Stimulated activated CD8-positive, alpha-beta memory T cell treated with anti-CD3 and anti-CD28 coated beads, Interleukin-7, amount 100 ng/mL, for 1 hour (primary cell): ENCODE measurements at places on chromosomes 7 and 10.

DNA sequence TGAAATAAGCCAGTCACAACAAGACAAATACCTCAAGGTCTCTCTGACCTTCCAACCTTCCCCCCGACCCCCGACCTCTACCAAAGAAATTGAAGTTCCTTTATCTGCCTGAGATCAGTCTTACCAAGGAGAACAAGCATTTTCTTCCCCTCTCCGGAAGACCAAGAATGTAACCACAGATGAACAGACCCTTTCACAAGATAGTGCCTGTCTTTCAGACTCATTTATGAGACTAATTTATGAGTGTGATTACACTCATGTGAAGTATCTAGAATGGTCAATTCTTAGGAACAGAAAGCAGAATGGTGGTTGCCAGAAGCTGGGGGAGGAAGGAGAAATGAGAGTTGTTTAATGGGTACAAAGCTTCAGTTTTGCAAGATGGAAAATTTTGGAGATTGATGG, 108.9 kb upstream of the MKLN1 start:
- no peak for DNase-seq

- no peak for DNase-seq
These were observed 78.6 kb downstream of the LCOR start for GRCh38 chr10:96910488-96911395.

GRCh38 chr7:40978047-40978446, 724.8 kb downstream of the INHBA start:
- DNase-seq = no peak

DNA sequence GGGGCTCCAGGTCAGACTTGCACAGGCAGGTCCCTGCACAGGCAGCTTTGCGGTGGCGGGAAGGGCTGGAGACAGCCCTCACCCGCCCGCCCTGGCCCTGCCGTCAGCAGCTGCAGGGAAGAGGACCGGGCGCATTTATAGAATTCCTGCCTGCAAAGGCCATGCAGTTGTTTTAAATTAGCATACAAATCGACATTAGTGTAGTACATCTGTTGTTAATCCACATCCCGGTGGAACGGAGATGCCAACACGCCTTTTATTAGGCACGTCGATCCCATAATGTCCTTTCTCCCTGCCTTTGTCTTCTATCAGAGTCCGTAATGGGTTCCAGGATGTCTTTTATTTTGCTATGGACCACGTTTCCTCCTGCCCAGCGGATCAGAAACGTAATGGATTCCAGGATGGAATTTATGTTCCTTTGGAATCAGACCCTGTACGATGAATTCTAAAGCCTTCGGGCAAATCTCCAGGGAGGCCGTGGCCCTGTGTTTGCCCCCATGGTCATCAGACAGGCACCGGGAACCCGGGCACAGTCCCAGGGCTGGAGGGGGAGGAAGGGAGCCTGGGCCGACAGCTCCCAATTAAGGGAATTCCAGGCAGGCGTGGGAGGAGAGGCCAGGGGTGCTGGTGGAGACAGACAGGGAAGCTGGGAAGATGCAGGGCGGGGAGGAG, 123.9 kb downstream of the COL26A1 start:
- DNase-seq = no peak

DNA sequence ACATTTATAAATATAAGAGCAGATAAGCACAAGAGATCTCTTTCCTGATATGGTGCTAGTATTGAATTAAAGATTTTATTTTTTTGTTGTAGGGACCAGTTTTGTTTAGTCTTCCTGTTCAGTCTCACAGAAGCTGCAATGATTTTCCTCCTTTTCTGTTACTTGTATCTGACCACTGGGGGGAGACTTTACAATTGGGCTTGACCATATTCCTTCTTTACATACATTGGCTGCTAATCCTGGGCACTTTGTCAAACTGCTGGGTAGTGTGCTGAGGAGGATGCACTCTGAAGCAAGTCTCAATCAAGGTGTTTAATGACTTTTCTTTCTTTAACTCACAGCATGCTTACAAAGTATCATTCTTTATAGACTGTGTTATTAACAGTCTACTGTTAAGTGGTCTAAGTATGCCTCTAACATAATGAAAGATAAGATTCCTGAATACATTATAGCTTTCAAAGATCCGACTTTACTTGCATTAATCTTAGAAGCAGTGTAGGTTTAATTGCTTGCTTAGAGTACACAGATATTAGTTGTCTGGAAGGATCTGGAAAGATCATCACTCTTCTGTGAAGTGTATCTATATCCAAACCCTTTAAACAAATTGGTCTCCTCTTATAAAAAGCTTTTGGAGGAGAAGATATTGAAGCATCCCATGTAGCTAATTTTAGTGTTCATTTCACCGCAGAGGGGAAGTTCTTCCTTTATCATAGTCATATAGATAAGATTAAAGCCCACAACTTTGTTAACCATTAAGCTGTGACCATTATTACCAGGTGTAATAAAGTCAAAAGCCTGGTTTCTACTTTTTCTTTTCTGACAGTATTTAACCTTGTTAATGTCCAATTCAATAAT, 3.1 kb downstream of the PALS2 start:
- no peak for DNase-seq

DNA sequence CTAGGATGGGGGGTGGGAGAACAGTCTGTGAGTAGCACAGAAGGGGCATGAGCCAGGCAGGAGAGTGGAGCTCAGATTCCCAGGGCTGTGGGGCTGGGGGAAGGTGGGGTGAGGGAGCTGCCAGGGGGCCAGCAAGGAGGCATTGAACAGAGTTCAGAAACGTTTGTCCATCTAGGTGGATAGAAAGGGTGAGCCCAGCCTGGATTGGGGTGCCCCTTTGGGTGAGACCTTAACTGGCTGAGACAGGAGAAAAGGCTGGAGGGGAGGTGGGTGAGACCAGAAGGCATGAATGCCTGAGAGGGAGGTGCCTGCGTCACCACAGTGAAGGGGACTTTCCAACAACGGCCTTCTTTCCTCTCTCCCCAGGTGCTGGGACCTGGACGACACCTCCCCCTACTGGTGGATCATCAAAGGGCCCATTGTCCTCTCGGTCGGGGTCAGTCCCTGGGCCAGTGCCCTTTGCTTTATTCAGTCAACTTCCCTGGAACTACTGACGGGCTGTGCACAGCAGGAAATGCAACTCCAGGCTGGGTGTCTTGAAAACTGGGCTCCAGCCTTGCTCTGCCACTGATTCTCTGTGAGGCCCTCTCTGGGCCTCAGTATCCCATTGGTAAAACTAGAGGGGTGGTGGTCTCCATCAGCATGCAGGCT, 11.0 kb downstream of the GHRHR start:
- no peak for DNase-seq

DNA sequence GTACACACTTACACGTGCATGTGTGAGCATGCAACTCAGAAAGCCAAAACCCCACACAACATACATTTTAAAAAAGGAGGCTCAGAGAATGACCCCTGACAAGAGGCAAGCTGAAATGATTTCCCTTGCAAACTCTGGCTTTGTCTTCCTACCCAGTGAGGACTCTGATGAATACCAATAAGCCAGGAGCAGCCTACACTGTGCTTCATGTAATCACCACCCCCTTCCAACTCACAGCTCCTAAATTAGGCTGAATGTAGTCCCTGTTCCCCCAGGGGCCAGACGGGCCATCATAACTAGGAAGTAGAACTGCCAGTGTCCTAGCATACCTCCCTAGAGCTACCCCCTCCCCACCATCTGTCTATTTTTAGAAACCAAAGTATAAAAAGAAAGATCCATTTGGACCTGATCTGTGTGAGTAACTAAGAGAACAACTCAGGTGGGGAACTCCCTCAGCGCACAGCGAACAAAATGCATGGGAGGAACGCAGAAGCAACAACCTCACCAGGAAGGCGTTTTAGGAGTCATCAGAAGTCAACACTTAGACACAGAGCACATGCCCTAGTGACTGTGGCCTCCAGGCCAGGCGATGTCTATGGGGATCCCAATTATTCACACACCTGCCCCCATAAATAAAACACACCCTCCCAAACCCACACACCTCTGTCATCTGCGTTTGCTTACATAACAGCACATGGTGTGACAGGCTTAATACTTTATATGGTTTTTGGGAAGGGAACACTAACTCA, 1.9 kb downstream of the DGKI start:
- no peak for DNase-seq

- DNase-seq = no peak
These were observed 2.6 kb downstream of the BPGM start for GRCh38 chr7:134649226-134649775.

GRCh38 chr7:128794020-128794419, 2.3 kb downstream of the CCDC136 start:
- DNase-seq = no peak

DNA sequence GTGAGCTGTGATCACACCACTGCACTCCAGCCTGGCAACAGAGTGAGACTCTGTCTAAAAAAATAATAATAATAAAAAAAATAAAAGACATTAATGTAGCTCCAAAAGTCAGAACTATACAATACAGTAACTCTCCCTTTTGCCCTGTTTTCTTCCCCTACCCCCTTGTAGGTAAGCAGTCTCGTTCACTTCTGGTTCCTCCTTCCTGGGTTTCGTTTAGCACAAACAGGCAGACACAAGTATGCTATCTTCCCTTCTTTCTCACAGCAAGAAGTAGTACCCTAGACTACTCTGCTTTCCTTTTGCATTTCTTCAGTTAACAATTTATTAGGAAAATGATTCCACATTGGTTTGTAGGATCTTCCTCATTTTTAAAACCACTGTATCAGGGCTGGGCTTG, 33.1 kb downstream of the PDSS1 start:
- no peak for DNase-seq

DNA sequence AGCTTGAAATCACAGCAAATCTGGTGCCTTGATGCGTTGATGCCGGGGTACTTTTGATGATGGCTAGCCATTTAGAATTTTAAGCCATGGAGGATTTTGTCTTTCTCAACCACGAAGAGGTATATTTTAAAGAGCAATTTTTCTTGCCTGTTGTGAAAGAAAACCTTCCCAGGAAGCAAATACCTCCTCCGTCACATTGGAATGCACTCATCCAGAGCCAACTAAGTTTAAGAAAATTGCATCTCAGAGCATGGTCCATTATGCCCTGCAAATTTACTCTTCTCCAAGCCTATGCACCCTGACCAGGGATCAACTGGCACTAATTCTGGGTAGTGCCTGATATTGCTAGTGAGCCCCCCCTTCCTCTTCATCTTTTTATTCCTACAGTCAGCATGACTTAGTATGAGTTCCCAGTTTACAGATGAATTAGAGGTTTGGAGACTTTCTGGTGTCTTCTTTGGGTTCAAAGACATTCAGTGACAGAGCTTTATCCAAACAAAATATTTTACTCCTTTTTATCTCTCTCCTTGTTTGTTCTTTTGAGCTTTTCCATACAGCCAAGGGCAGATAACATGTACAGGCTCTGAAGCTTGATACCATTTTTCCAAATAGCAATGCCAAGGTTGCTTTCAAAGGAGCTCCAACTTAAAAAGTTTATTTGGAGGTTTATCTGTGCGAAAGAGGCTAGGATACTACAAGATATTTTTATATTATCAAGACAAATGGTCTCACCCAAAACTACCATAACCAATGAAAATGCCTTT, 56.6 kb upstream of the ANK3 start:
- DNase-seq = no peak

DNA sequence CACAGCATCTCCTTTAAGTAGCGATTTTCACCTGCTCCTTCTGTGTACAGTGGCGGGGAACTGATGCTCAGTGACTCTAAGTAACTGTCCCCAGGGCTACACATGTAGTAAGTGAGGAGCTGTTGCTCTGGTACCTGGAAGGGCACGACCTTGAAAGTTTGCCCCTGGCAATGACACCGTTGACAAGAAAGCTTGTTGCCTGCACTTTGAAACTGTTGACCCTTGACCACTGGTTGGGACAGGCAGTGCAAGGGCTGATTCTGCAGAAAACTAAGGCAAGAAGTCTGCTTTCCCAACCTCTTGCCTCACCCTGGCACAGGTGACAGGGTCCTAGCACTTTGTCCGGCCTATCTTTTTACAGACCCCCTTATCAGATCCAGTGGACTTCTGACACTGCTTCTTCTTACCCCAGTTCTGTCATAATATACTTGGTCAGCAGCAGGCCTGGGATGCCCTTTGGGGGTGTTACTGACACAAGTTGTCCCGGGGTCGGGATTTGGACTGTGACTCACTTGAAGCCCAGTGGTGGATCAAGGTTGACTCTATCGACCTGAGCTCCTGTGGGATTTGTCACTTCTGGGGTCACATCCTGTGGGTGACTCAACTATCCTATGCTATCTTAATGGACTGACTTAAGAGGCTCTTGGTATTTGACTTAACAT, 5.8 kb downstream of the ACSL5 start:
- DNase-seq = no peak

GRCh38 chr7:119684763-119685162, 588.2 kb upstream of the KCND2 start:
- DNase-seq = no peak

DNA sequence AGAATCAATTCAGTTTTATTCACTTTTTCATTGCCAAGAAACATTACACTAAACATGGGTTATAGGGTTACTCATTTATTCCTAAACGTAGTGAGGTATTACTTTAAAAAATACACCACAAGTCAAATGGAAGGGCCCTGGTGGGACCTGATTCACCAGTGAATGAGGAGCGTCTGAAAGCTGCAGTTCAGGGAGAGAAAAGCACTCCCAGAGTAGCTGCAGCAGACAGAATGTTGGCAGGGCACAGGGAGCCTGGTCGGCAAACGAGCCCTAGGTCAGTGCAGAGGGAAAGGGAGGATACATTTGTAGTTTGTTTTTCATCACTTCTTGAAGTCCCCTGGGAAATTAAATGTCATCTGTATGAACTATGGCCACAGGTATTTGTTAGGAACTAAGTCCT, 361.7 kb upstream of the ETV1 start:
- DNase-seq = no peak

GRCh38 chr7:35251606-35252310, 2.1 kb downstream of the TBX20 start:
- no peak for DNase-seq

- DNase-seq = no peak
These were observed 534.3 kb downstream of the PTPRN2 start for GRCh38 chr7:158053183-158053915.

GRCh38 chr7:140222814-140223213, 46.0 kb upstream of the KDM7A start:
- DNase-seq = no peak

DNA sequence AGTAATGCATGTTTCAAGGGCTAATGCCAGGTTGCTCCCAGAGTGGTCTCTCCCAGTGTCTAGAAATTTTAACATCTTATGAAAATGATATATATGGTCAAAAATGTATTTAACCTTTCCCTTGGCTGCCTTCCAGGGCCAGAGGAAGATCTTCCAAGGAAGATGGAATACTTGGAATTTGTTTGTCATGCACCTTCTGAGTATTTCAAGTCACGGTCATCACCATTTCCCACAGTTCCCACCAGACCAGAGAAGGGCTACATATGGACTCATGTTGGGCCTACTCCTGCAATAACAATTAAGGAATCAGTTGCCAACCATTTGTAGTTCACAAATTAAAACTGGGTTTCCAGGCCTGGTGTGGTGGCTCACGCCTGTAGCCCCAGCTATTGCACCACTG, 9.0 kb downstream of the GATAD1 start:
- no peak for DNase-seq
